Adrenal gland (tissue), 19 donors: ENCODE measurements at places on chromosomes 2 and 18. TPM values are rescaled to one million over a fixed set of nuclear protein-coding genes. Genes with fewer than 3 reads are reported as not detected.
A peak's percentile ranks its signal among the peaks of the same experiment; 100 is the strongest.

DNA sequence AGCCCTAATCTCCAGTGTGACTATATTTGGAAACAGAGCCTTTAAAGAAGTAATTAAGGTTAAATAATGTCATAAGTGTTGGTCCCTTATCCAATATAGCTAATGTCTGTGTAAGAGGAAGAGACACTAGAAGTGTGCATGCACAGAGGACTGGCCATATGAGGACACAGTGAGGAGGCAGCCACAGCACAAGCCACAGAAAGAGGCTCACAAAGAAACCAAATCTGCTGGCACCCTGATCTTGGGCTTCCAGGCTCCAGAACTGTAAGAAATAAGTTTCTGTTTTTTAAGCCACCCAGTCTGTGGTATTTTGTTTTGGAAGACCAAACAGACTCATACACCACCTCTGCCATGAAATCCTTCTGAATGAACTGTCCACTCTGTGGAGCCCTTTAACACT is 186.4 kb upstream of the SLC39A10 start:
- DNase-seq = no peak

GRCh38 chr2:207920721-207921120 is 104.6 kb downstream of the PLEKHM3 start:
- DNase-seq = no peak

DNA sequence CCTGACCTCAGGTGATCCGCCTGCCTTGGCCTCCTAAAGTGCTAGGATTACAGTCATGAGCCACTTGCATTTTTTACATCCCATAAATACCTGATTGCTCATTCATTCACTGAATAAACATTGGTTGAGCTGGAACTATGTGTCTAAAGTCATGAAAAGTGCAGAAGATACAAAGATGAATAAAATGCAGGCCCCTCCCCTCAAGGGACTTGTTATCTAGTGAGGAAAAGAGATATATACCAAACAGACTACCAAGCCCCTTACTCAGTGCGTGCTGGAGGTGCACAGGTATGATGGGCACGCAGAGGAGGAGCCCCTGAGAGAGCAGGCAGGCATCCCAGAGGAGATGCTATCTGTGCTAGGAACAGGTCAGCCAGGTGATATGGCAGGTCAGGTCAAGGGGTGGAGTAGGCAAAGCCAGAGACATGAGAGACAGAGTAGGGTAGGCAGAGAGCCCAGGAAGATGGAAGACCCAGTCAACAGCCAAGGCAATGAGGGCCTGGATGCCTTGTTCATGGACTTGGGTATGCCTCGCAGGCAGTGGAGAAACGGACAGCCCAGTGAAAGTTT is 7.7 kb downstream of the FHL2 start:
- DNase-seq = no peak

The TEKT4 gene
- polyA plus RNA-seq = not detected

- DNase-seq = peak; percentile 29
These were observed 3.1 kb downstream of the EGR4 start for GRCh38 chr2:73290049-73290839.

DNA sequence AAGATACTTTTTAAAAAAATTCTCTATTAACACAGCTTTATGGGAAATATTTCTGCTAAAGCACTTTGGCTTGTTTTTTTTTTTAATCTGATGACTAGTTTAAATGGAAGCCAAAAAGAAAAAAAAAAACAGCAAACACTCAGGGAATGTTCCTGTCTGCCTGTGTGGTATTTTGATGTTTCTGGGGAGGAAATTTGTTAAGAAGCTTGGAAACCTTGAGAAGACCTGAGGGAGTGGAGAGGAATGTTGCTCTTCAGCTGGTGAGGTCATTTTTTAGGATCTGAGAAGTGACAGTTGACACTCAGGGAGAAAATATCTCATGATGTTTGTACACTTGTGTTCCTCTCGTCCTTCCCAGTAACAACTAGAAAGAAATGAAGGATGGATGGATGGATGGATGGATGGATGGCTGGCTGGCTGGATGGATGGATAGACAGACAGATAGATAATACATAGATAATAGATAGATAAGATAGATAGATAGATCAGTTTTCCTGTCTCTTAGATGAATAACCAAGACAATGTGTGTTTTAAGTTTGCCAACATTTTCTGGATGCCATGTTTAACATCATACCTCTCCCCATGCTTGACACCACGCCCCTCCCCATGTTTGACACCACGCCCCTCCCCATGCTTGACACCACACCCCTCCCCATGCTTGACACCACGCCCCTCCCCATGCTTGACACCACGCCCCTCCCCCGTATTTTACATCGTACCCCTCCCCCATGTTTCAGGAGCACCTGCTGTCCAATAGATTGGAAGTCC is 84.8 kb downstream of the CTIF start:
- no peak for DNase-seq
